ENCODE measurements at places on chromosomes 5 and 9.

DNA sequence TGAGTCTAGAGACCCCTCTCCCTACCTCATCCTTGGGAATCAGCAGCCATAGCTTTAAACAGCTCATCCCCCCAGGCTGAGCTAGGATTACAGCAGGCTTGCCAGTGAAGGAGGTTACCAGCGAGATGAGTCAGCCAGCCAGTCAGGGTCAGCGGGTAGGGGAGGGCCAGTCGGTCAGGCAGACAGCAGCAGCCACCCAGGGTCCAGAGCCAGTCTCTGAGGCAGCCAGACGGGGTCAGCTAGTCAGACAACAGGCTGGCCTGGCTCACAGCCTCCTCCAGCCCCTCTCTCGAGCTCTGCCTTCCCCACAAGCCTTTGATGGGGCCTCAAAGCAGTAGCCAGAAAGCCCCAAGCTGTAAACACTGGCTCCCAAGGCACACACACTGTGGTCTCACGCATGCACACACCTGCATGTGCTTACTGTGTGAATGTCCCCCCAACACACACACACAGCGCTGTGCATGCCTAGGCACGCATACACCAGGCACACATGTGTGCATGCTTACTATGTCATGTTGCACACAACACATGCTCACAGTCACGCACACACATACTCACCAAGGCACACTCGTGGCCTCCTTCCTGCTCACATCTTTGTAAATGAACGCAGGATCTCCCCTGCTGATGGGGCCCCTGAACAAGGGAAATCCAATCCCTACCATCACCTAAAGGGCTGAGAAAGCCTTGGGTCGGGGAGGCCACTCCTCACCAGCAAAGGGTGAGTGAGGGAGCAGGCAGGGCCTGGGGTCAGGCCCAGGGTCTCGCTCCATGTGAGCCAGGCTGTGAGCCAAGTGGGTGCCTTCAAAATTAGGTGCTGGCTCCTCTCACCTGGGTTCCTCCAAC lies 28.2 kb upstream of the CPLX2 start:
- no peak for DNase-seq

DNA sequence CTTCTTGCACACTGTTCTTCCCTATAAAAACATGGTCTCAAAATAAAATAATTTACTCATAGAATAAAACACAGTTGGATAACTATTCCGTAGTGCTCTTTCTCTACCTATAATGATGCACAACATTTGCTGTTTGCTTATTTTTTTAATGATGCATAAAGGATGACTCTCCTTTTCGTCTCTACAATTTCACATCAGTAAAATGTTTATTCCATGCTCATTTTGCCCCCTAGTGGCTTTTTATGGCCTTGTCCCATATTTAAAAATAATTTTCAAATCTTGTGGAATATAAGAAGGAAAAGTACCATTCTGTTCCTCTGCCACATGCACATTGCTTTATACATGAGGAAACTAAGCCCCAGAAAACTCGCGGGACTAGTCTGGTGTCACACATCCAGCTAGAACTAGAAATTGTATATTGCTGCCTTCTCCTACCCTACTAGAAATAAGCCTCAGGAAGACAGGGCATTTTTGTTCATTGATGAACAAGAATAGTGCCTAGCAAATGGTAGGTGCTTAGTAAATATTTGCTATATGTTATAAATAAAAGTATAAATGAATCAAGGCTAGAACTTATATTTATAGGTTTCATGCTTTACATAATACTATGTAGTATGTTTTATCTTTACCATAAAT lies 12.7 kb downstream of the KCTD16 start:
- DNase-seq: peak; percentile 25

DNA sequence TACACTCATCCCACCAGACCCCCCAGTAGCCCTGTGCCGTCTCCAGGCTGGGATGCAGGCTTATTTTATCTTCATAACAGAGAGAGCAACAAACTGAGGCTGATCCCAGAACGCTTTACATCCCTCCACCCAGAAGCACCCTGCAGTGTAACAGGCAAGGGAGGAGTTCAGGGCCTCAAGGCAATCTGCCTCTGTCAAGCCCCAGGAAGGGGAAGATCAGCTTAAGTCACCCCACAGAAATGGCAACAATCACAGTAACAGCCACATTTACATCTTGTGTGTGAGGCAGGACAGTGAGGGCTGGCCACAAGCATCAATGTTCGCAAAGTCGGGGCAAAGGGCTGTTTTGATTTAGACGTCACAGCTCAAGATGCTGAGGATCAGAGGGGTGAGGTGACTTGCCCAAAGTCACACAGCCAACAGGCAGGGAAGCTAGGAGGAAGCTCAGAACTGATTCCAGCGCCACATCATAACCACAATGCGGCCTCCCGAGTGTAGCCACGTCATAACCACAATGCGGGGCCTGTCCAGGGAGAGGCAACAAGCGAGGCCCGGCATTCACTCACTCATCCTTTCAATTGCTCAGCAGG lies 14.4 kb downstream of the STK10 start:
- DNase-seq: no peak

DNA sequence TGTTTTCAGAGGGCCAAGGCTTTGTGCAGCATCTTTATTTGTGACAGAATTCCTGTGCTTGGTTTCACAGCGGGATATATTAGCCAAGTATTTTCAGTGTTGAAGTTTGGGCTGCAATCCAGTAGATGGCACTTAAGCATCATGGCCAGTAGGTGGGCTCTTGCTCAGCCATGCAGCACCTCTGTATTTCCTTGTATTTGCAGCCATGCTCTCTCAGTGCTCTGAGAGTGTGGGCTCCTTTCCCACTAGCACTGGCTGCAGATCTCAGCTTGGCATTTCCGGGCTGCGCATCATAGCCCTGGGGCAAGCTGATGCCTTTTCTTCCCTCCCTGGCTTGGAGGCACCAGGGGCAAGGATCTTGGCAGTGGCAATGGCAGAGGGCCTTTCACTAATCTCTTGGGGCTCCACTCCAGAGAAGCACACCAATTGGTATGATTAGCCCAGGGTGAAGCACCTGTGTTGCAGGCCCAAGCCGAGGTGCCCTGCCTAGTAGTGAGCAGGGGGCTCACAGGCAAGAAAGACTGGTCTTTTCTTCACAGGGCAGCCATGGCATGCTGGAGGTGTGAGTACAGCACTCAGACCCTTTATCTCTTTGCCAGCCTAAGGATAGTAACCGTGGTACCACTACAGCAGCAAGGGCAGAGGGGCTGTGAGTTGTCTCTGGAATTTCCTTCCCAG lies 48.3 kb downstream of the SLCO6A1 start:
- no peak for DNase-seq

DNA sequence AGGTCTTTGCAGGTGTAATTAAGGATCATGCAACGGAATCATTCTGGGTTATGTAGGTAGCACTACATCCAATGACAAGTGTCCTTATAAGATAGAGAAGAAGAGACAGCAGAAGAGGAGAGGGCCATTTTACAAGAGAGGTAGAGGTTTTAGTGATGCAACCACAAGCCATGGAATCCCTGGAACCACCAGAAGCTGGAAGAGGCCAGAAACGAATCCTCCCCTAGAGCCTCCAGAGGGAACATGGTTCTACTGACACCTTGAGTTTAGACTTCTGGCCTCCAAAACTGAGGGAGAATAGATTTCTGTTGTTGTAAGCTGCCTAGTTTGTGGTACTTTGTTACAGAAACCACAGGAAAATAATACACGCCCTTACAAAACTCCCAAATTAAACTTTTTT lies 3.5 kb downstream of the FYB1 start:
- DNase-seq: no peak
